Activated CD8-positive, alpha-beta memory T cell treated with anti-CD3 and anti-CD28 coated beads, Interleukin-2, amount 50 U/mL, for 4 hours (primary cell): ENCODE measurements at places on chromosomes 1 and 21.

DNA sequence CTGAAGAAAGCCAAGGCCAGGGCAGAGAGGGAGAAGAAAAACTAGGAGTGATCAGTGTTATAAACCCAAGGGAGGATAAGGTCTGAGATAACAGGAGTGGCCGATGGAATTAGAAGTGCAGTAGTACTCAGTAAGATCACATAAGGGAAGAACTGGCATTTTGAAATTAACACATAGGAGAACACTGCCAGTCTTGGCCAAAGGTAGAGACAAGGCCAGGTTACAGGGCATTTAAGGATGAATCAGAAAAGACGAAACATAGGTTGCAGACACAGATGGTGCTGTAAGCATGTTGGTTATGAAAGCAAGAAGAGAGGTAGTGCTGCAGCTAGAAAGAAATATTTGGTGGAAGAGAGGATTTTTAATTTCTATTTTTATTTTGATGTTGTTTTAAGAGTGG, 278.9 kb upstream of the SNX7 start:
- no peak for DNase-seq

GRCh38 chr1:24051206-24051945, 60.6 kb downstream of the MYOM3 start:
- DNase-seq: no peak

GRCh38 chr21:20802631-20803260, 195.5 kb upstream of the NCAM2 start:
- DNase-seq: no peak

- peak; percentile 51 for DNase-seq
Measured at GRCh38 chr1:24898152-24898908, 31.7 kb downstream of the RUNX3 start.

GRCh38 chr1:235759336-235759735, 107.4 kb downstream of the LYST start:
- no peak for DNase-seq
